ENCODE measurements at places on chromosomes 1 and 21.

- DNase-seq, result no peak
These were observed 64.8 kb downstream of the ABCA4 start for GRCh38 chr1:94056171-94056570.

- DNase-seq, result no peak
These were observed 11.8 kb downstream of the CHRNB2 start for GRCh38 chr1:154579374-154579773.

DNA sequence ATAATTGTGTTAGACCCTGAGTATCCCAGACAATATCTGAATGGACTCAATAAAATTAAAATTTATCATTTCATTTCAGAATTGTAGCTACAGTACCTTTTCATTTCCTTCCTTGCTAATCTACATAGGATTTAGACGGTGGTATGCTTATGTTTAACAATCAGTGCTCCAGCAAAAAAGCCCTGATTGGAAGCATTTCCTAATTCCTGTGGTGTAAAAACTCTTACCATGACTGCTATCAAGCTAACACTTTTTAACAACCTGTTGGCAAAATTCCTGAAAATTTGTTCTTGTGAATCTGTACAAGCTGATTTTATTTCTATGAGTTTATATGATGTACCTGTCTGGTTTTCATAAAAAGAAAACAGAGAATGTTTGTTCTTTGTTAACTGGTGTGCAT lies 5.2 kb upstream of the FNBP1L start:
- DNase-seq, result no peak

- DNase-seq, result no peak
These were observed 45.5 kb downstream of the RABGAP1L start for GRCh38 chr1:174204697-174205308.

GRCh38 chr1:31712630-31713029 lies 8.8 kb upstream of the COL16A1 start:
- no peak for DNase-seq

- DNase-seq, result no peak
These were observed 3.6 kb downstream of the ZNF362 start for GRCh38 chr1:33259879-33260278.

GRCh38 chr1:45221716-45222115 lies 15.3 kb upstream of the ZSWIM5 start:
- DNase-seq, result no peak

Measured in AML-193 (cell line).